ENCODE measurements at places on chromosomes 2 and 18.

- DNase-seq: no peak
Observed at GRCh38 chr18:2368102-2368501, 203.2 kb downstream of the METTL4 start.

- DNase-seq: no peak
Observed at GRCh38 chr2:9238591-9239326, 32.1 kb downstream of the ASAP2 start.

DNA sequence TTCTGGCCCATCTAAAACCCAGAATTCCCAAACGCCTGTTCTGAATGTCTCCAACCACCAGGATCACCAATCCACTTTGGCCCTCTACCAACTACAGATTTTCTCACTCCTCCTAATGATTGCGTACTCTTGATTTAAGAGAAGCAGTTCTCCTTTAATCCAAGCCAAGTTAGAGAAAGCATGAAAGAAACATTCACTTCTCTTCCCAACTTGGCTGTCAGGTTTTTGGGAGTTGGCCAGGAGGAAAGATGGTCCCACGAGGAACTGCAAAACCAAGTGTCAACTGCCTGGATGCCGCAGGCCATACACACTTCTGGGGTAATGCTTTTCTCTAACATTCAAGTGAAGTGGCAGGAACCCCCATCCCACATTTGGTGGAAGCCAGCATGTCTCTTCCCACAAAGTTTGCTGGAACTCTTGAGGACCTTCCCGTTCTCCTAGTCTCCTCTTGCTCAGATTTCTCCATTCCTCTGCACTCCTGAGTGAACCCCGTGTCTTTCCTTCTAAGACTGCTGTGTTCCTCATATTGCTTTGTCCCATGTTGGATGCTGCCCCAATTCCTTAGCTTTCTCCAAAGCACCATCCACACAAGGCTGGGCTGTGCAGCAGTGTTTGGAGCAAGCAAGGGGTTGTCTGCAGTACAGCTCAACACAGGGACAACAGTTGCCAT, 138.5 kb upstream of the LGALSL start:
- no peak for DNase-seq

- no peak for DNase-seq
Observed at GRCh38 chr2:121716126-121716525, 20.5 kb downstream of the NIFK start.

- no peak for DNase-seq
Observed at GRCh38 chr2:188235364-188235763, 56.3 kb upstream of the GULP1 start.

- DNase-seq: no peak
Observed at GRCh38 chr18:58225101-58225500, 181.1 kb downstream of the NEDD4L start.

DNA sequence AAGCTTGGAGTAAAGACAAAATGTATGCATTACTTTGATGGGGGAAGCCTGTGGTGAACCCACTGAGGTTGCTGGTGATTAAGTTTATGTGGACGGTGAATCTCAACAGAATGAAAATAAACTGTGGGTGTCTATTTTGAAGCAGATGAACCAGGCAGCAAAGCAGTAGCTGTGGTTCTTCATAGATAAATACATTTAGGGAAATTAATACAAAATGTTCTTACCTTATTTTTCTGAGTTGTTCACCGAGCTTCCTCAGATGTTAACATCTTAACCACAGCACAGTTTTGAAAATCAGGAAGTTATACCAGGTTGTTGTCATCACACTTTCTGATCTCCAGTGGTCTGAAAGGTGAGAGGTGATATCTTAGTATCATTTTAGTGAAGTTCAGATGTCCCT, 53.9 kb downstream of the NCK2 start:
- no peak for DNase-seq

GRCh38 chr2:126344493-126344892, 311.5 kb upstream of the GYPC start:
- no peak for DNase-seq

- DNase-seq: no peak
Observed at GRCh38 chr18:2406544-2406943, 164.8 kb downstream of the METTL4 start.

DNA sequence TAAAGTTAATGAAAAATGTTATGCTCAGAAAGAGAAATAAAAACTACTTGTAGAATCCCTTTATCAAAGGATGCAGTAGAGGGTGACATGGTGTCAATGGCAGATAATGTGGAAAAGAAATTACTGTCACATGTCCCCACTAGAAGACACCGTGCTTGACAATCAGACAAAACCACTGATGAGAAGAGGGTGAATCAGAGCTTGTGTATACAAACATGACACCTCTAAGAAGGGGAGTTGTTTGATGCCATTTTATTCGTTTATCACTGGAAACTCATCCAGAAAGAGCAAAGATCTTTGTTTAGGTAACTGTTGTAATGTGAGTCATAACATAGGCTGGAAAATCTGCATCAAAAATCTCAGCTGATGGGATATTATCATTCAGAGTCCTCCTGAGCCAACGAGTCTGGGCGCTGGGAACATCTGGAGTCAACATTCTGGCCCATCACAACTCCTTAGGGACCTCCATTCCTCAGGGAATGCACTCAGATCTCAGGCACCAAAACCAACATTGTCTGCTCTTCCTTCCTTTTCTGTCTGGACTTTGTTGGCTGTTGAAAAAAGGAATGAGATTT, 49.5 kb upstream of the RAB12 start:
- DNase-seq: no peak

DNA sequence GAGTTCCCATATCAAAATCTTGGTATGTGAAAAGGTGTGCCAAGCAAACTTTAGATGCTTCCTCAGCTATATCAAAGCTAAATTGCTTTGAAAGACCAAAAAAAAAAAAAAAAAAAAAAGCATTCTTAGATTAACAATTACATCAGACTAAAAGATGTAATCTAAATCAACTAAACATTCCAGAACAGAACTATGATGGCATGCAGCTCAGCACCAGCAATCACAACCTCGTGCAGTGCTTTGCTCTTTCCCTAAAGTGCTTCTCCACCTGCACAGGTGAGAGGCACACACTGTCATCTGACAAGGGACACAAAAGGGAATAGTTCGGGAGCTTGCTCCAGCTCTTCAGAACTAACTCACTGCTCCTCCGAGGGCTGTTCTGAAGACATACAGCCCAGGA, 37.5 kb downstream of the ADAM17 start:
- no peak for DNase-seq

GRCh38 chr2:64342195-64343099, 111.5 kb upstream of the LGALSL start:
- DNase-seq: no peak

All from coronary artery (tissue), 2 donors.